ENCODE measurements at places on chromosomes 2 and 18.

GRCh38 chr2:177031438-177032180 lies 181.0 kb upstream of the HNRNPA3 start:
- DNase-seq: no peak

DNA sequence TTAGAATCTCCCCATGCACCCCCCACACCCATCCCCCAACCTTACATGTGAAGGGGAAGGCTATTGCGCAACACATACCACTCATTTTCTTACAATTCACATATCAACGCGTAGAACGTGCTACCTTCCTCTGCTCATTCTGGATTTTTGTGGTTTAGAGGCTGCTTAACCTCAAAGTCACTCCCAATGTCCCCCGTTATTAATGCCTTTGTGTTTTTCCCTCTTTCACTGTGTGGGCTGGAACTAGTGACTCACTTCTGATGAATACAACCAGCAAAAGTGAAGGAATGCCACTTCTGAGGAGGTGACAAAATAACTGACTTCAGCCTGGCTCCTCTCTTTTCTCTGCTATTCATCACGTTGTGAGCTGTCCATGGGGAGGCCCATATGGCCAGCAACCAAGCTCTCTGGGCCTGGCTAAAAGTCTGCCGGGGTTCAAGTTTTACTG lies 342.5 kb upstream of the NXPH2 start:
- DNase-seq: peak; percentile 64

- DNase-seq: no peak
Observed at GRCh38 chr2:200985799-200986198, 22.3 kb upstream of the ORC2 start.

GRCh38 chr2:42639340-42640077 lies 71.1 kb downstream of the MTA3 start:
- DNase-seq: no peak

DNA sequence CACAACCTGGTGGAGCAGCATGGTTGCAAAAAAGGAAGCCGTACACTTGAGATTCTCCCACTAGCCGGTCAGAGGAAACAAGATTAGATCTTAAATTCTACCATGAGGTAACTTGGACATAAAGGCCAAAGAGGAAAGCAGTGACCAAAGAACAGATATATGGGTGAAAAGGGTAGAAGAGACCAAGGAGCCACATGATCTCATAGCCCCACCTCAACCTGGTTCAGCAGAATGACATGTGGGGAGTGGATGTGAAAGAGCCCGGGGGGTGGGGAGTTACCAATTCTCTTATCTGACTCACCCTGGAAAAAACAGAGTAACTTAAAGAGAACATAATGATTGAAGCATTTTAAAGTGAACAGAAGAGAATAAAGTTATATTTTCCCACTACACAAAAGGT lies 683.0 kb downstream of the DSC3 start:
- no peak for DNase-seq

DNA sequence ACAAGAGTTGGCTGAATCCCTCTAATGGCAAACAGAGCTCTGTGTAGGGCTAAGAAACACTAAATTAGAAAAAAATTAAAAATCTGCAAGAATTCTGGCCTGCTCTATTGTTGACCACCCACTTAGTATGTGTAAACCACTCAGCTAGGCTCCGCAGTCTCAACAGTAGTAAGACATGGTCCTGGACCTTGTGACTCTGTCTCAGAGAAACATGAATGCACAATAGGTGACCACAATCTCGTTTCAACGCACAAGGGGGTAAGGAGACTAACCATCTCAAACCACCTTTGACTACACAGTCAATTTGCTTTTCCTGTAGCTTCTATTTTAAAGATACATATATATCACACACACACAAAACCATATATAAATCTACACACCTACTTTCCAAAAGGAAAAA lies 16.5 kb downstream of the SEPTIN10 start:
- no peak for DNase-seq

DNA sequence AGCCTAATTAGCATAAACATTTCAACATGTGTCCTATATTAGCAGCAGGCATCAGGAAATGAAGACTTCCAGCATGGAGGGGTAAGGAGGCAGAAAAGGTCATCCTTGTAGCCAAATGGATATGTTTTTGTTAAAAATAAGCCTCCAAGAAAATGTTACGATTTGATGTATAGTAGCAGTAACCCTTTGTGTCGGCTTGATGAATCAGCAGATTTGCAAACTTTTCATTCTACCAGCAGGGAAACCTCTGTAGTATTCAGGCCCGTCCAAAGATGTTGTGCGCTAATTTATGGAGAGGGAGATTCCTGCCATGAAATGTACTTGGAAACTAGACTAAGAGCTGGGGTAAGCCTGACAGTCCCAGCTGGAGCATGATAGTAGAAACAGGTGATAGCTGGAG lies 780.8 kb upstream of the KLHL29 start:
- DNase-seq: no peak

- no peak for DNase-seq
Observed at GRCh38 chr2:100404411-100404810, 13.1 kb downstream of the CHST10 start.

DNA sequence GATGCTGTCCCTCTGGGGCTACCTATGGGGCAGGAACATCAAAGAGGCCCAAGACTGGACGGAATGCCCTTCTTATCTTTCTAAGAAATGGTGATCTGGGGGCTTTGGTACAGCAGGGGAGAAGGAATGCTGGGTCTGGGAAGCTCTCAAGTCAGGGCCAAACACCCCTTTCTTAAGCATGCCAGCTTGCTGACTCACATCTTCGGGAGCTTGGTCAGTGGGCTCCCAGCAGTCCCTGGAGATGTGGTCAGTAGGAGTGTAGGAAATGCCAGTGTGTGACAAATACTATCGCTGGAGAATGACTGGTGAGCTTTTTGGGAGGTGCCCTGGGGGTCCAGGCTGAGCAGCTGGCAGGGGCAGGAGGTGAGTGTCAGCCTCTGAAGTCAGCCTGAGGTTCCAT lies 105.0 kb upstream of the CDC42EP3 start:
- DNase-seq: peak; percentile 87

DNA sequence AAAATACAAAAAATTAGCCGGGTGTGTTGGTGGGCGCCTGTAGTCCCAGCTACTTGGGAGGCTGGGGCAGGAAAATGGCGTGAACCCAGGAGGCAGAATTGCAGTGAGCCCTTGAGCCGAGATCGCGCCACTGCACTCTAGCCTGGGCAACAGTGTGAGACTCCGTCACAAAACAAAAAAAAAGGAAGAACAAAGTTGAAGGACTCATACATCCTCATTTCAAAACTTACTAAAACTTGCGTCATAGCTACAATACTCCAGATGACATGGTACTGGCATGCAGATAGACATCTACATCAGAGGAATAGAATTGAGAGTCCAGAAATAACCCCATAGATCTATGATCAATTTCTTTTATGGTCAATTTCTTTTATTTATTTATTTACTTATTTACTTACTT lies 13.6 kb upstream of the CYP27C1 start:
- no peak for DNase-seq

- no peak for DNase-seq
Observed at GRCh38 chr18:3675994-3676393, 226.0 kb downstream of the TGIF1 start.

GRCh38 chr2:10345813-10346212 lies 43.1 kb downstream of the HPCAL1 start:
- DNase-seq: no peak

- DNase-seq: no peak
Observed at GRCh38 chr2:72681016-72681995, 144.5 kb downstream of the EXOC6B start.

- no peak for DNase-seq
Observed at GRCh38 chr2:47719099-47719498, 63.8 kb upstream of the MSH6 start.

- no peak for DNase-seq
Observed at GRCh38 chr2:176814274-176814673, 398.3 kb upstream of the HNRNPA3 start.

GRCh38 chr18:62420513-62421209 lies 95.6 kb downstream of the TNFRSF11A start:
- DNase-seq: peak; percentile 60

DNA sequence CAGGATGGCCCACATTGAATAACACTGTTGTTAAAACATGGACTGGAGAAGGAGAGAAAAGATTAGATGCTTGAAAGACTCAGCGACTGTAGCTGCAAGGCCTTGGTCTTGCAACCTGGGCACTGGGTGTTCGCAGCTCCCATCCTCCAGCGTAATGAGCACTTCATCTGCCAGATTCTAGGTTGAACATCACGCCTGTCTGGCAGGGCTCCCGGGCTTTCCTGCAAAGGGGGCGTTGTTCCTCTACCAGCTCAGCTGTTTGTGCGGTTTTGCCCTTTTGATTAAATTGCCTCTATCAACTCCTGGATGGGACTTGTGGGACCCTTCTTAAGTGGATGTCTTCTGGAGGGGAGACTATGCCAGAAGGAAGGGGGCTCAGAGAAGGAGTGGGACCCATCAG lies 215.4 kb downstream of the KLHL29 start:
- DNase-seq: peak; percentile 12

DNA sequence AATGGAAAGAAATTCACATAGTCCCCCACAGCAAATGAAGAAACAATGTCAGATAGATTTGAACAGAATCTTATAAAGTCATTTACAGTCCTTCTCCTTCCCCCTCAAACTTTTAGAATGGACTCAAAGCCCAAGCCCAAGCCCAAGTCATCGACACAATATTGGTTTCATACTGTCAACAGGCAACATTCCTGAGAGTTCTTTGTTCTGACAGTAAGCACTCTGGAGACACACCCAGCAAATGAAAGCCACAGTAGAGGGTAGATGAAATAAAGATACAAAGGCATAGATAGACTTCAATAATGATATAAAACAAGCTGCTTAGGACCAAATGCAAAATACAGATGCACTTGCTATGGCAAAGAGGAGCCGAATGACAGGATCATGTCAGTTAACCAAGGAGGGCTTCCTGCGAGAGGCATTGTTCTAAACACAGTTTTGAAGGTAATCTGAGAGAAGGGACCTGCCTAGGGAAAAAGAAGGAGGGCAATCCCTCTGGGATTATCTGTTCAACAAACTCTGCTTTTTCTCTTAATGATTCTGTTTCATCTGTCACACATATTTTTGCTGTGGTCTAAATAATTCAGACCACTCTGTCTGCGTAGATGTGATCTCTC lies 97.1 kb upstream of the MAP4K3 start:
- no peak for DNase-seq

GRCh38 chr18:31773774-31774476 lies 13.2 kb upstream of the SLC25A52 start:
- no peak for DNase-seq

DNA sequence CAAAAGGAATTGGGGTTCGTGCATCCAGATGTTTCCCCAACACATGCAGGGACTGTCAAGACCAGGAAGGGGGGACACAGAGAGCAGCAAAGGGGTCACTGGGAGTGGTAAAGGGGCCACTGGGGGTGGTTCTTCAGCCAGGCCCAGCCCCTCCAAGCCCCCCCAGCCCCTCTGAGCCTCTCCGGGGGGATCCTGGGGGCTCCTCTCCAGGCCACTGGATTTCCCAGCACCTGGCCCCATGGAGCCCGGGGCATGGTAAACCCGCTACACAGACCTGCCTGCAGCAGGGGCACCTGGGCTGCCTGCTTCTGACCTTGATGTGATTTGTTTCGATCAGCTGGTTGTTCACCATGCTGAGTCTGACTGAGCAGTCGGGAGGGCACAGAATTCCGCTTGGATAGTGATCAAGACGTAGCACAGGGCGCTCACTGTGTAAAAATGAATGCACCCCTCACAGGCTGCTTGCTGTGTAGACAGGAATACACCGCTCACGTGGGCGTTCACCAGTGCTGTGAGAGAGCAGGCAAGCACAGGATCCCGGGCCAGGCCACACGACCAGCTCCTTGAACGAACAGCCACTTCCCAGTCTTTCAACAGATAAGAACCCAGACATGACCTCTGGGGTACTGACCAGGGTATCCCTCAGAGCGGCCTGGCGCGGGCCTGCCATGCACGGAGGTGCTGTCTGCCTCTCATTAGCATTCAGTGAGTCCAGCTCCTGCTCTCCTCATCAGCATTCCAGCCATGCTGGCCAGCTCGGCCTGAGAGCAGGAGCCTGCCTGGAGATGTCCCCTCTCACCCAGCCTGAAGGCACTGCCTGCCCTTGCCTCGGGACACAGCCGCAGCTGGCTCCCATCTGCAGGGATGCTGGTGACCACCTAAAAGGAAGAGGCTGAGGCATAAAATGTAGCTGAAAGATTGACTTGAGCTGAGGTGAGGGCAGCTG lies 73.3 kb upstream of the OTOS start:
- DNase-seq: no peak

DNA sequence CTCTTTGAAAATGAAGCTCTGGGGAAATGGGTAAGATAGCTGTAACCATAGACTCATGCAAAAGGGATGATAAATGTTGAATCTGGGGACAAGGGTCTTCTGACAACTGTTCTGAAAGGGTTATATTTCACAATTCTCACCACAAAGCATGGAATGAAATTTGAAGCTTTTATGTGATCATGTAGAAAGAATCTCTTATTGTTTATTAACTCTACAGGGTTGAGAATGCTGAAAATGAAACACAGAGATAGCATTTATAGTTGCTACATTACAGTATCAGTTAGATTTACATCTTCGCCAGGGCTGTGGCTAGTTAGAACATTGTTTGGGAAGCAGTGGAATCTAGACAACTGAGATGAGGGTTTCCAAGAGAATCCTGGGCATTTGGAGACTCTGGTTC lies 97.4 kb upstream of the LHCGR start:
- peak; percentile 83 for DNase-seq

- peak; percentile 39 for DNase-seq
Observed at GRCh38 chr18:38940863-38941531, 1375.4 kb upstream of the CELF4 start.

- DNase-seq: no peak
Observed at GRCh38 chr2:10237392-10238321, 65.0 kb upstream of the HPCAL1 start.

DNA sequence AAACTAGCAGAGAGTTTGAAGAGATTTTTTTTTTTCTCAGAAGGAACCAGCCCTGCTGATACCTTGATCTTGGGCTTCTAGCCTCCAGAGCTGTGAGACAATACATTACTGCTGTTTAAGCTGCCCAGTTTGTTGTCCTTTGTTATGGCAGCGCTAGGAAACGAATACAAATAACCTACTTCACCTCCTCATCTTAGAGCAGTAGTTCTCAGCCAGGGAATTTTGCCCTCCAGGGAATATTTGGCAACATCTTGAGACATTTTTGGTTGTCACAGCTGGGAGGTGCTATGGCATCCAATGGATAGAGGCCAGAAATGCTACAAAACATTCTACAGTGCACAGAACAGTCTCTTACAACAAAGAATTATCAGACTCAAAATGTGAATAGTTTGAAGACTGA lies 43.9 kb upstream of the BCL11A start:
- DNase-seq: no peak

GRCh38 chr2:160043265-160043664 lies 19.1 kb downstream of the PLA2R1 start:
- DNase-seq: no peak

- no peak for DNase-seq
Observed at GRCh38 chr18:65124633-65125032, 626.2 kb upstream of the CDH7 start.

GRCh38 chr18:45755934-45756333 lies 32.0 kb downstream of the SLC14A1 start:
- DNase-seq: peak; percentile 82

DNA sequence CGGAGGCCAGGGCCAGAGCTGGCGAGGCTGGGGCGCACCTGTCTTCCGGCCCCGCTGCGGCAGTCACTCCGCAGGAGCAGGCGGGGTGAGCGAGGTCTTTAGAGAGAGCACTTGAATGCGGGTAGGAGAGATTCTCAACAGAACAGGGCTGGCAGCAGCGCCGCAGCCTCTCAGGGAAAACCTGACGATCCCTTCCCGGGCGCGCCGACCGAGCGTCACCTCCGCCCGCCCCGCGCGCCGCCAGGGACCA lies 526 bp downstream of the PRKRA start:
- DNase-seq: no peak

All from fibroblast of mammary gland (primary cell).